Stomach (tissue), 19 donors: ENCODE measurements at places on chromosomes 6 and 20.

- no peak for DNase-seq
These were observed 115.5 kb downstream of the SOD2 start for GRCh38 chr6:159577564-159577963.

DNA sequence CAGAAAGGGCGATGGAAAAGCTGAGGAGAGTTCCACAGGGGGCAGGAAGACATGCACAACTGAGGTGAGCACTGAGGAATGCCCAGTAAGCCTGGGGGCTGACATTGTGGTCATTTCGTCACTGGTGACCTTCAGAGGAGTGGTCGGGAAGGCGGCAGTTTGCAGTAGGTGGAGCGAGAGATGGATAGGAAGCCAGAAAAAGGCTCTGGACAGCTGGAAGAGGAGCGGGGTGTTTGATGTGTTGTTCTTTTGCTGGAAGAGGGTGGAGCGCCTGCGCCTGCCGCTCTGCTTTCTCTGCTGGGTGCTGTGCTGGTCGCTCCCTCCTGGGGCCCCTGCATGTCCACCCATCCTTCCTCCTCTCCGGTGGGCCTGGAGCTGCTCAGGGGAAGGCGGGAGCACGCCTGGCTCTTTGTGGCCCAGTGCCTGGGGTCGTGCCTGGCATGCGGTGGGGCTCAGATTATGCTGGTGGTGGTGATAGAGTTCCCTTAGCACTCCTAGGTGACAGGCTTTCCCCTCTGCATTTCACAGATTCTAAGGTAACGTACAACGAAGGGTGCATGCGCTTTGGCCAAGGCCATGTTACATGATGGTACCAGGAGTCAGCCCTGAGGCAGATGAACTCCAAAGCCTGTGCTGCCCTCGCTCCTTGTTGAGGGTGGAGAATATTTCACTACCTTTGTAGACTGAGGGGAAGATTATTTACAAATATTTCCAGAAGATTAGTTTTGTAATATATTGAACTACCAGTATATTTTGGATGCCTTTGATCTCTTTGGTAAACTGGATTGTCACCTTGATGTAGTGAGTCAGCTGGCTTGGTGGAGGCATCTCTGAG lies 20.9 kb downstream of the ARID1B start:
- no peak for DNase-seq

GRCh38 chr6:139531148-139532115 lies 157.0 kb upstream of the CITED2 start:
- DNase-seq: peak; percentile 36

DNA sequence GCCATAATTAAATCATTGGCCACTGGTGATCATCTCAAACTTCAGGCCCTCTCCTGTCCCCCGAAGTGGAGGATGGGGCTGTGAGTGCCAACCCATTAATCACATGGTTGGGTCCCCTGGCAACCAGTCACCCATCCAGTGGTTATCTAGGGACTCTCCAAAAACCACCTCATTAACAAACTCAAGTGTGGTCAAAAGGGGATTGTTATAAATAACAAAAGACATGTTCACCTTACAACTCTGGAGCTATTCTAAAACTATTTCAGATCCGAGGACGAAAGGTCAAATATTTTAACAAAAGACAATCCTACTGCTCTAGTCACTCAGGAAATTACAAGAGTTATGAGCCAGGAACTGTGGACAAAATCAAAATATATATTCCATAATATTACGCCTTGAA lies 95.5 kb upstream of the PRND start:
- DNase-seq: no peak

DNA sequence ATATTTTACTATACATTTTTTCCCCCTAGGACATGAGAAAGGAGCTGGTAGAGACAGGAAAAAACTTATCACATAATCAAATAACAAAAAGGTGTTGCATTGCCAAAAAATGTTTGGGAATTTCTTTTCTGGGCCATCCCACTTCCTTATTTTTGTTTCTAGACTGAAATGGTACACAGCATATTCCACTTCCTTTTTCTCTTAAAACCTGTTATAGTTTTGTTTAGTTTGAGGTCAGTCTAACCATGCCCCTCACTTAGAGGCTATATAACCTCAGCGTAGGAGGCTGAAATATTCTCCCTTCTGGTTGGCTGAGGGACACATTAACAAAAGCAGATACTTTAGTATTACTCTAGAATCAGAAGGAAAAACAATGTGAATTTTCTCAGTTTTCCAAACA lies 323.9 kb downstream of the GJA1 start:
- no peak for DNase-seq

GRCh38 chr20:3795511-3796468 lies at the start of gene CDC25B:
Gene CDC25B (plus strand): TSS chr20:3796310. CDS start chr20:3796532, 222 bp downstream.
- peak; percentile 95 for DNase-seq

GRCh38 chr6:167219967-167220512 lies 62.3 kb upstream of the GPR31 start:
- no peak for DNase-seq

DNA sequence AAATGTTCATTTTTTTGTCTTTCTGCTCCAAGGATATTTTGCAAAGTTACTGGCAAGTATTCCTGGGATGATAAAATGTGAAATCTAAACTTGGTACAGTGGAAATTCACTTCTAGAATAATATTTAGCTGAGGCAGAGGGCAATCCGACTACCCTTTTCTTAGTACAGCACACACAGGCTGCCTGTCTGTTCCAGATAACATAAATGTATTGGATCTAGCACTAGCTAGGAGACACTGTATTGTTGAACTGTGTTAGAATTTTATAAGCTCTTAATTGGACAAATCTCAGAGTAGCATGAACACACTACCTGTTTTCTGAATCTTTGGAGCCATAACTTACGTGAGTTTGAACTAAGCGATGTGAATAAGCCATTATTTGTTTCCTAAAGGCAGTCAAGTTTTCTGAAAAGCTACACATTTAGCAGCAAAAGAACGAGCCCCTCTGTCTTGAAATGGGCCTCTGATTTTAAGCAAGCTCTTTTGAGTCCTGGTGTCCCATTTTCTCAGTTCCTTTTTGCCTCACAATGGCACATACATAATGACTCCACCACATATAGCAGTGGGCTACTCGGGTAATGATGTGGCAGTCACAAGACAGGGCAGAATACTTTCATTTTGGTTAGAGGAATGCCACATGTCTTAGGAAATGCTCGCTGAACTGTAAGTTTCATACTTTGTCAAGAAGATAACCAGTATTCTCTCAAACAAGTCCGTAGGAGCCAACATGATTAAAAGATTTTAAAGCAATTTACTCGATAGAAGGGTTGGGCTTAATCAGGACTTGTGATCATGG lies 116.5 kb upstream of the ESR1 start:
- no peak for DNase-seq

DNA sequence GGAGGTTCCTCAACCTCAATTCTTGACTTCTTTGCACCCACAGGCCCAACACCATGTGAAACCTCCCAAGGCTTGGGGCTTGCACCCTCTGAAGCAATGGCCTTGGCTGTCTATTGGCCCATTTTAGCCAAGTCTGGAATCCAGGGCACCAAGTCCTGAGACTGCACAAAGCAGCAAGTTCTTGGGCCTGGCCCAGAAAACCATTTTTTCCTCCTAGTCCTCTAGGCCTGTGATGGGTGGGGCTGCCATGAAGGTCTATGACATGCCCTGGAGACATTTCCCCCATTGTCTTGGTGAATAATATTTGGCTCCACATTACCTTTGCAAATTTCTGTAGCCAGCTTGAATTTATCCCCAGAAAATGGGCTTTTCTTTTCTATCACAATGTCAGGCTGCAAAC lies 849.6 kb upstream of the MANEA start:
- DNase-seq: no peak

DNA sequence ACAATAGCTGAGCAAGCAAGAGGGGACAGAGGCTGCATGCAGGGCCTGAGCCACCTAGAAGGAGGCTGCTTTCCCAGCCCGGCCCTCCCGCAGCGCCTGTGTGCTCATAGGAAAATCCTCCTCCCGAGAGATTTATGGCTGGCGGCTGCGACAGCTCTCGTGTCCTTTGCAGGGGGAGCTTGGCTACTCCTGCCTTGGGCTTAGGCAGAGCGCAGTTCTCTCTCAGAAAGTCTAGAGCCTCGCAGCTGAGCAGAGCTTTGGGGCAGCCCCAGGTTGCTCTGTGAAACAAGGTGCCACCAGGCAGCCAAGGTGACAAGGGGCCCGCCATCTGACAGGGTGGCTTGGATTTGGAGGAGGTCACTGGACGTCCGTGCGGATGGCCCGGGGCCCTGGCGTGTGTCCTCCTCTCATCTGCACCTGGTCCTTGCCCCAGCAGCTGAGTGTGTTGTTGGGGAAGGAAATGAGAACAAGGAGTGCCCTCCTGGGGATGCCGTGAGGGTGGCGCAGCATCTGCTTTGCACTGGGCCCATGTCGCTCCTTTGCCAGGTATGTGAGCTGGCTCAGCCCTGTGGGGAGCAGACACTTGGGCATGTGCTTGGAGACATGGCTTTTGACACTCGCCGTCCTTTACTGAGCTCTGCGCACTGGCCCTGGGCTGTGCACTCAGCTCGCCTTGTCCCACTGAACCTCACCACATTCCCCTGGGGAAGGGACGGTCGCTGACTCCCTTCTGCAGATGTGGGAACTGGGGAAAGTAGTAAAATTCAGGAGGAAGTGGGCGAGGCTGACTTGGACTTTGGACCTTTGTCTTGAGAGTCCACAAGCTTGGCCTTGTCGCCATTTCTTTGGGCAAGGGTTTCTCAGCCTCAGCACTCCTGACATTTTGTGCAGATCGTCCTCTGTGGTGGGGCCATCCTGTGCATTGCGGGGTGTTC lies 41.9 kb downstream of the EDN3 start:
- DNase-seq: peak; percentile 47

- peak; percentile 47 for DNase-seq
These were observed 65.9 kb downstream of the FAM135A start for GRCh38 chr6:70479236-70479635.

- DNase-seq: no peak
These were observed 48.2 kb downstream of the PDSS2 start for GRCh38 chr6:107411161-107411560.

DNA sequence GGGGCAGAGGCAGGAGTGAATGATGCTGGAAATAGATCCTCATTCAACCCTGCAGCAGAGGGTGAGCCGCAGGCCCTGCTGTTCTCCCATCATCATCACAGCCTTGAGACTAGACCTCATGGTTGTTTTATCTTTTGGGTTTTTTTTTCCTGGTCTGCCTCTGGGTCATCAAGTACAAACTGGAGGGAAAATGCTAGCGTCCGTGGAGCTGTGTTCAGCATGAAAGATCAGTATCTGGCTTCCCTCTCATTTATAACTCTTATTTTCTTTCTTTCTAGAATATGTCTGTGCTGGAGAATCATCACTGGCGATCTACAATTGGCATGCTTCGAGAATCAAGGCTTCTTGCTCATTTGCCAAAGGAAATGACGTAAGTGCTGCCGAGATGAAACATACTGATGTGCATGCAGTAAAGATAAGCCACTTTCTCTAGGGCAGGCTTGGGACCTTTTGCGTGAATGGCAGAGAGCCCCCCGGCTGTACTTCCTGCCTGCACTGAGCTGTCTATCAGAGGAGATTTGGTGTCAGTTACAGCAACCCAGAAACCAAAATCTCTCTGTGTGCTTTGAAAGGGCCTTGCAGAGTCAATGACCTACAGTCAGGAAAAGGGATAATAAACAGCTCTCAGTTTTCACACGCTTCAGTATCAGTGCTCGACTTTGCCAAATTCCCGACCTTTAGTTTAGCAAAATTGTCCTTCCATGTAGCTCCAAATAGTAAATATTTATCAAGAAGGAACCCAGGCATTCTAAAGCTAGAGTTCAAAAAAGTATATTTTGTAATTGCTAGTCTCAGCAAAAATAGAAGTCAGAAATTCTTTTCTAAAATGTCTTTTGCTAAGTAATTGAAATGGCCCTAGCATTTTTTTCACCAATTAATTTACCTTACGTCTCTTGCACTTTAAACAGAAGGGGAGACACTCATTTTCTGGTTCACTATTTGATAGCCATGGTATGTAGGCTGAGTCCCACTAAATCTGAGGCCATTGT lies 76.3 kb downstream of the MTFR2 start:
- no peak for DNase-seq

GRCh38 chr20:39878320-39878719 lies 810.7 kb downstream of the MAFB start:
- no peak for DNase-seq

DNA sequence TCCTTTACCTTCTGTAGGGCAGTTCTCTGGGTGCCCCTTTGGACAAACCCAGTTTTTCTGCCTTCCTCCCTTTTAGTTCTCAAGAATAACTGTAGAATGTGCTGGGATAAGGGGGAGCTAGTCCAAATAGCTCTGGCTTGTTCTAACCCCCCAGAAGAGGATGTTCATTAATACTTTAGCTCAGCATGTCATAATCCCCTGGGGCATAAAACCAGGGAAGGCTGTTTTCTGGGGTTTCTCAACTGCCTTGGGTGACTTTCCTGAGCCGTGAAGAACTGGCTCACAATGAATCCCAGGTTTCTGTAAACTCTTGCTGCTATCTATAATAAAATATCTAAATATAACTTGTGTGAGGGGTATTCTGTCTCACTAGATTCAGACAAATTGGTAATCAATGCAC lies 44.5 kb upstream of the RNF217 start:
- no peak for DNase-seq

DNA sequence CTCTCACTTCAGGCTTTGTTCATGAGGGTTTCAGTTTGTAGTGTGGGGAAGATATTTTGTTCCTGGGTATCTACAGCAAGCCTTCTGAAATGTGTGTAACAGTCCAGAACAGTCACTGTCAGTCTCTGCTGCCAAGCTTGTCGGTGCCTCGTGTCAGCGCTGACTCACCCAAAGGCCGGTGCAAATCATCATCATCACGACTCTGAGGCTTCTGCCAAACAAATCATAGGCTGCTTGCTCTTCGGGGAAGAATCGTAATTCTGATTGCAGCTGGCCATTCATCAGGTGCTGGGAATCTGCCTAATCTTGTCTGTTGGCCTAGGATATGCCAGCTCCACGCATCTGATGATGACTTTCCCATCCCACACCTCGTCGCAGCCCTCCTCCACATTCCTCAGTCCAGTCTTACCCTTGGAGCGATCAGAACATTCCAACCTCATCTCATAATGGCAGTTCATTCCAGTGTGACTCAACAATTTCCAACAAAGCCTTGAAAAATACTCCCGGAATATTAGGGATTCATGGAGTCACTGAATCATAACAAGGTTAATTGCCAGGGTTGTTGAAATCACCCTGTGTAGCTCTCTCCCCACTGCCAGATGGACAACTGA lies 40.9 kb downstream of the ALDH8A1 start:
- DNase-seq: peak; percentile 29

GRCh38 chr6:143967706-143968376 lies 40.2 kb downstream of the PLAGL1 start:
- peak; percentile 46 for DNase-seq

GRCh38 chr20:10864076-10864672 lies 190.4 kb upstream of the JAG1 start:
- DNase-seq: peak; percentile 75

- DNase-seq: no peak
These were observed 182.0 kb upstream of the JAG1 start for GRCh38 chr20:10855778-10856177.

DNA sequence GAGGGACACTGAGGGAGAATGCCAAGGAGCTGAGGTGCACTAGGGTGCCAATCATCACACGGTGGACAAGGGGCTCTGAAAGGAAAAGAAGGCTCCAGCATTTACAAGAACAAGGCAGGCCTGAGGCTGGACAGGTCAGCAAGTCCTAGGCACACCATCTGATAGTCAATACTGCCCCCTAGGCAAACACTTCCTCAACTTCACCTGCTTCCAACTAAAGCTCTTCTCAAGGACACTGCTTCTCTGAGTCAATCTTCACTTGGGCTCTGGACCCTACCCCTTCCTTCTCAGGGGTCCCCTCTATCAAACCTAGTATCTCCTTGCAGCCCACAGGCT lies 37.7 kb upstream of the SLC4A11 start:
- DNase-seq: peak; percentile 32
